T-cell (primary cell): ENCODE measurements at places on chromosomes 3 and 15. TPM values are rescaled to one million over a fixed set of nuclear protein-coding genes. Genes with fewer than 3 reads are reported as not detected.

DNA sequence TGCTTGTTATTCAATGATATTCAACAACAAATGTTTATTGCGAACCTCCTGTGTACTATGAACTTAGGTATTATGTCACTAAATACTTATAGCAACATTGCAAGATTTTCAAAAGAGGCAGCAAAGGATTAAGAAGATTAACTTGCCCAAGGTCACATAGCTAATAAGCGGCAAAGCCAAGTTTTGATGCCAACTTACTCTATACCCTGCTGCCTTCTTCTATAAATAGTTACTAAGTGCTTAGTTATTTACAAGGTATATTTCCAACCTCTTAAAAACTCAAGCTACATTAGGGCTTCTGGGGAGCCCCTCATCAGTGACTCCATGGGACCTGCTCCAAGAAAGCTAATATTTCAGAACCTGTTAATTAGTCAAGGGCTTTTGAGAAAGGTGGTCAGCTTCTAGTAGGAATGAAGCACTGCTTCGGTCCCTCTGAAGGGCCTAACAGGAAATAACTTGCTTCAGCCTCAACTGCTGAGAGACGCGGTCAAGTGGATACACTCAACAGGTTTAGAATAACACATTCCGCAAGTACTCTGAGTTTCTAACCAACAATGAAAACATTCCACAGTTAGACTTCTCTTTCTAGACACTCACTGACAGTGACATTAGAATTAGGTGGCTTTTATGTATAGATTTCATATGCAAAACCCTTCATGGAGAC lies 125.5 kb downstream of the DGKG start:
- no peak for DNase-seq

- DNase-seq: no peak
Measured at GRCh38 chr3:16122155-16122554, 52.3 kb upstream of the GALNT15 start.

- DNase-seq: no peak
Measured at GRCh38 chr3:128787256-128788253, 61.6 kb downstream of the RAB7A start.

DNA sequence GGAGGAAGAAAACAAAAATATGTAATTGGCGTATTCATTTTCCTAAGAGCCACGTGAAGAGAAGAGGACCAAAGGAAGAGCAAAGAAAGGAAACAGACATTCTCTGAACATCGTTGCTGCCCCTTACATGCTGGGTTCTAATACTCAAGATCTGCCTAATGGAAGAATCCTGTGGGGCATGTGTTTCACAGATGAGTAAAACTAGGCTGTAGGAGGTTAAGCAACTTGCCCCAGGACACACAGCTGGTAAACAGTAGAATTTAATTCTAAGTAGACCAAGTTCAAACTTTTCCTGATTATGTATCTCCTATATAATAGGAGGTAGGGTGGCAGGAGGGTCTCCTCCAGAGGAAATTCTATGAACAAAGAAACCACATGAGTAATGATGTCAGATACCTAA lies 106.1 kb upstream of the TNFAIP8L3 start:
- DNase-seq: no peak

GRCh38 chr15:24916305-24917009 lies 38.3 kb upstream of the SNRPN start:
- DNase-seq: no peak

GRCh38 chr3:129602730-129603560 lies 3.5 kb downstream of the PLXND1 start:
- no peak for DNase-seq

DNA sequence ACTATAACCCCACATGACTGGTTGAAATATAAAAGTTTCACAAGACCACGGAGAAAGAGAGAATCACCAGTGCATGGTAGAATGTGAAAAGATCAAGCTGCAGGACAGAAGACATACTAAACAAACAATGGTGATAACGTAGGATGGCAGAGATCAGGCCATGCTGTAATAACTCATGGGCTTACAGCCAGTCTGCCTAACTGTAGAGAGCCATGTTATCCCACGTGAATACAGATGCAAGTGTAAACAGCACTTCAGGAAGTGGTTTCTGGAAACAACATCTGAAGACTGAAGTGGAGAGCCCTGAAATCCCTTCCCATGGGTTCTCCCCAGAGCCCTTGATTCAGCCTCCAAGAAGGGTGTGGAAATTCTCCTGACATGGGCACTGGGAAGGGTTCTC lies 103.2 kb upstream of the SLCO2A1 start:
- DNase-seq: no peak

GRCh38 chr3:162605651-162606204 lies 1109.1 kb downstream of the OTOL1 start:
- DNase-seq: no peak

DNA sequence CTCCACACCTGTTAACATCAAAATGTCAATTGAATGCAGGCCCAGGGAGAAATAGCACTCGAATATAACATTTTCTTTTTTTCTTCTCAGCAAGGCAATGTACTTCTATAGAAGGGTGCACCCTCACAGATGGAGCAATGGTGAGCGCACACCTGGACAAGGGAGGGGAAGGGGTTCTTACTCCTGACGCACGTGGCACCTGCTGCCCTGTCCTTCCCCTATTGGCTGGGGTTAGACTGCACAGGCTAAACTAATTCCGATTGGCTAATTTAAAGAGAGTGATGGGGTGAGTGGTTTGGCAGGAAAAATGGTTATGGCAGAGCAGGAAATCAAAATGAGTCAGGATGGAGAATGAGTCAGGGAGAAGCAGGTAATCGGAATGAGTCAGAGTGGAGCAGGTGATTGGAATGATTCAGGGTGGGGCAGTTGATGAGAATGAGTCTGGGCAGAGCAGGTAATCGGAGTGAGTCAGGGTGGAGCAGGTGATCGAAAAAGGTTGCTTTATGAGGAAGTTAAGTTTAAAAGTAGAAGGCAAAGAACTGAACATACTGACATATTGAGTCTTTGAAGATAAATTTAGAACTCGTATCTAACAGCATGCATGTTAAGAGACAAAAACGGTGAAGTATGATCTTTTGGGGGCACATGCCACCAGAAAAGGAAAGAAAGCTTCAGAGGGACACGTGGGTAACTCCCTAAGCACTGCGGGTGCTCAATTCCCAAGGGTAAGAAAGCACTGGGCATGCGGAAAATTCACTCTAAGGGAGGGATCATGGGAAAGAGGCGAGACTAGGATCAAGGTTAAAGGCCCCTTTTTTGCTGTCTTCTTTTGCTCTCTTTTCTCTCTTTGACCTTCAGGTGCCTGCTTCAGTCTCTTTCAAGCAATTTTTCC lies 72.9 kb upstream of the GALNT15 start:
- no peak for DNase-seq

GRCh38 chr3:24487325-24488262 lies 7.1 kb downstream of the THRB start:
- DNase-seq: no peak

- no peak for DNase-seq
Measured at GRCh38 chr3:67661089-67661488, 6.7 kb upstream of the SUCLG2 start.

The TM4SF1 gene
- 0.76 TPM for total RNA-seq

The CFAP20DC gene
- total RNA-seq: 0.51 TPM

The EXD1 gene
- total RNA-seq: not detected

The SERPINI1 gene
- total RNA-seq: 3.8 TPM
